ENCODE measurements at places on chromosomes 16 and 17.

GRCh38 chr16:86112178-86112577 lies 213.2 kb downstream of the IRF8 start:
- no peak for DNase-seq

- no peak for DNase-seq
Observed at GRCh38 chr17:36151891-36152638, 24.4 kb downstream of the TBC1D3B start.

- no peak for DNase-seq
Observed at GRCh38 chr17:61249649-61250299, 149.9 kb upstream of the TBX2 start.

GRCh38 chr17:81086789-81087551 lies 52.0 kb downstream of the BAIAP2 start:
- DNase-seq, result no peak

GRCh38 chr16:48076455-48077012 lies 79.3 kb downstream of the ABCC12 start:
- no peak for DNase-seq

DNA sequence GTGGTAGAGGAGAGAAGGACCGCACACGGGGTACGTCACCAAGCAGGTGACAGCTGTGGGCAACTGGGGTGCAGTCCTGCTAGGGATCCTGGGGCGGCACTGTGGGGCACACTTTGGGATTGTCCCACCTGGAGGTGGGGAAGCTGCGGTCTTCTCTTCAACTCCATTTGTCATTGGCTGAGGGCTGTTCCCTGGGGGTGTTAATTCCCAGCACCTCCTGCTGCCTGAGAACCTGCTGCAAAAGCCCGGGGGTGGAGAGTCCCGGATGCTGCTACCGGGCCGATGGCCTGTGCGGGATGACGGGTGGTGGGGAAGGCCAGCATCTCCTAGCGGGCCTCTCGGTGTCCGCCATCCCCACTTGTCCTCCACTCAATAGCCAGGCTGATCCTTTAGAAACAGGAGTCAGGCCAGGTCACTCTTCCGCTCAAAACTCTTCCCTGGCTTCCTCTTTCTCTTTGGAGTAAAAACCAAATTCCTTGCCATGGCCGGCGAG lies 100.2 kb downstream of the CYLD start:
- DNase-seq, result no peak

GRCh38 chr17:58081646-58082340 lies 1.4 kb upstream of the DYNLL2 start:
- no peak for DNase-seq

DNA sequence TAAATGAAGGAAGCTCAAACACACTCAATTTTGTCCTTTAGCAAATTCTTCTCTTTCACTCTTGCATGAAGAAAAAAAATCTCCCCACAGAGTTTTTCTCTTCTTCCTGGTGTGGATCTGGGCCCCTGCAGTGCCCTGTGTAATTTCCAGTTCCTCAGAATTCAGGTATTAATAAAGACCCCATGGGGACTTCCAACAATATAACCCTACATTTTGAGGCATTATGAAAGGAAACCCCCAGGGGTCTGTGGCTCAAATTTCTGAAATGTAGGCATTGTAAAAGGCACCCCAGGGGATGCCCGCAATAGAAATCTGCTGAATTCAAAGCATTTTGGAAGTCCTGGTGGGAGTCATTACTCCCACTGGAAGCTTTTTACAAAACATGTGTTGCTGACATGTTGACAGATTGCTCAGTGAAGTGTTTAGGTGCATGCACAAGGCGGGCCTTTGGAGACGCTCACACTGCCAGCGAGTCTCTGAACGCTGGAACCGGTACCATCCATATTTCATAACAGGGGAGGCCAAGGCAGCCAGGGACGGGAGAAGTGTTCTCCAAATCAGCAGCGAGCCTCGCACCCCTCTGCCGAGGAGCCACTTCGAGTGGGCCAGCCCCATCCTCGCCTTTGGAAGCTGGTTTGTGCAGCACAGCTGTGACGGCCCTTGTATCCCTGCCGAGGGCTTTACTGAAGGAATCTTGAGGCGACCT lies 154.0 kb downstream of the ZNF423 start:
- no peak for DNase-seq

- no peak for DNase-seq
Observed at GRCh38 chr16:27769561-27770255, 219.8 kb downstream of the KATNIP start.

GRCh38 chr17:19731626-19732025 lies 15.2 kb upstream of the SLC47A2 start:
- no peak for DNase-seq
